ENCODE measurements at places on chromosomes 5 and 9.

DNA sequence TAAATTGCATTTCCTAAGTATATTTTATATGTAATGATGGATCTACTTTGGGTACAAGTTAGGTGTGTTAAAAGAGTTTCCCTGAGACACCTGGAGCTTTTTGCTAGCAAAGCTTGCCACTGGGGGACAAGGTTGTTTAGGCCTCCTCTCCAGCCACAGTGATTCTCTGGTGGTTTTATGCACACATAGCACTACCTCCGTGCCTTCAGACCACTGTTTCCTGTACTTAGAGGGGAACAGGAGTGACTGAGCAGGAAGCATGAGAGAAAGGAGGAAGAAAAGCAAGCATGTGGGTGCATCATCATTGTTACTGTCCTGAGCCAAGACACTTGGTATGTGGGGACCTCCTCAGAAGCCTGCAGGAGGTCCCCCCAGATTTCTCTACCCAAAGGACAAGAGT is 272.1 kb downstream of the RASEF start:
- DNase-seq, result no peak

DNA sequence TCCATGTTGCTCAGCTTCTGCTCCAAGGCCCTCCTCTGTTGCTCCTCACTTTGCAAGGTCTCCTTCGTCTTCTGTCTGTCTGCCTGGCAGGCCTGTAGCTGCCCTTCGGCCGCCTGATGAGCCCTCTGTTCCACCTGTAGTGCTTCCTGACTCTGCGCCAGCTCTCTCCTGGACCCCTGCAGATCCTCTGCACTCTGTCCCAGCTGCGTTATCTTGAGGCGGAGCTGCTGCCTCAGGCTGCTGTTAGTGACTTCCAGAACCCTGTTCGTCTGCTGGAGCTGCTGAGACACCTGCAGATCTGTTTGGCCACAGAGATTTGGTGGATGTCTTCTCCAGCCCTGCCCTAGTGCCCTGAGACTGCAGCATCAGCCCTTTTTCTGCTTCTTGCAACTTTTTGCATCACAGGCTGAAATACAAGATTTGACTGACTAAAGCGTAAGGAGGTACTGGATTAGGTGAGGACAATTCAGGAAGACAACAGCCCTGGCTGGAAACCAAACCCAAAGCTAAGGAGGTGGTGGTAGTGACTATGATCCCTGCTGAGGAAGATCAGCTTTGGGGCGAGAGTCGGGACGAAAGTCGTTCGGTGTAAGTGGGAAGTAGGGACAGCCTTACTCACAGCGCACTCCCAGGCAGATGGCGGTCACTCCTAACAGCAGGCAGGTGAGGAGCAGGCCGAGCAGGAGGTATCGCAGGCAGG is 2.1 kb downstream of the CD72 start:
- no peak for DNase-seq

DNA sequence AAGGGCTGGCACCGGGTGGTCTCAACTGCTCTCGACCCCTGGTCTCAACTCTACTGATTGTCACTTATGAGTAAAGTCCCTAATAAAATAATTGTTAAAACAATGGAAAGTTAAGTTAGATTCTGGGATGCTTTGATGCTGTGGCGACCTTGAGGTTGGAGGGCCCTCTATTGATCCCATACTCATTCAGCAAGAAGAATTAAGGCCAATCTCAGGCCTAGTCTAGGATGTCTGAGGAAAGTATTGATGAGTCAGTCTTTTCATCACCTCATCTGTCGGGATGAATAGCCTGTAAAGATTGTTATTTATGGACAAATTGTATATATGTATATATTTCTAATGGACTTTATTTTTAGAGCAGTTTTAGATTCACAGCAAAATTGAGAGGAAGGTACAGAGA is 50.8 kb downstream of the WDR36 start:
- no peak for DNase-seq

- no peak for DNase-seq
Measured at GRCh38 chr9:107738789-107739188, 249.2 kb upstream of the KLF4 start.

- DNase-seq, result no peak
Measured at GRCh38 chr5:134145041-134145757, 30.7 kb downstream of the TCF7 start.

DNA sequence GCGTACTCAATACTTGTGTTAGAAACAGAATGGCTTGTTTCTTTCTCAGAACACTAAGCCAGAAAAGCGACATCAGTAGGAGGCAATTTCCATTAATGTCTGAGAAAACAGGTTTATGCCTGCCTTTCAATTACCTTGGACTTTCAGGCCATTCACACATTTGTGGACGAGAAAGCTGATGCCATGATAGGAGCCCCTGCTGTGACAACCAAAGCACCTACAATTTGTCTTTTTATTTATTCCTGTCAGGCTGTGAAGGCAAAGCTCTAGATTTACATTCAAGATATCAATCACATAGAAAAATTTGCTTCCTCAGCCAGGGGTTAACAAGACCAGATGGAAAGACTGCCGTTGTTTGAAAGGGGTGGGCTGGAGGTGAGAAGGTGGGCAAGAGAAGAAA is 76.2 kb downstream of the C7 start:
- DNase-seq, result no peak

- no peak for DNase-seq
Measured at GRCh38 chr5:89954916-89955315, 454.6 kb downstream of the CETN3 start.

DNA sequence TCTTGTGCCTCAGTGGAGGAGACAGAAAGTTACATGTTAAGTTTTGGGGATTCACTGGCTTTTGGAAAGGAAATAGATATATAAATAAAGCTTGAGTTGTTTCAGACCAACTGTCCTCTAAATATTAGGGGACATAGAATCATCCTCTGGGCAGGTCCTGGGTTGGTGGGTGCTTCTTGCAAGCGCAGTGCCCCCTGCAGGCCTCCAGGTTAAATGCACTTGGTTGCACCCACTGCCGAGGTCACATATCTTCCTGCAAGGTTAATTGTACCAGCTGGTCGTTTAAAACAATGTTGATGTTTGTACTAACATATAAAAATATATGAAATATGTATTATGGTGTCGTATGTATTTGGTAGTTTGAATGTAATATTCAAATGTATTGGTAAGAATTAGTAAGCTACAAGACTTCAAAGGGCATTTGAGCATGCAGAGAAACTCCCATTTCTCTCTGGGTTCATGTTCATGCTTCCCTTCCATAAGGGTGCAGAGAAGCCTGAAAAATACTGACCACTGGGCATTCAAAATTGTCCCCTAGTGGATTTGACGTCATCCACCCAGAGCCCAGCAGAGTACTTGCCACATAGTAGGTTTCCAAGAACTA is 87.0 kb downstream of the ZNF618 start:
- DNase-seq, result no peak

DNA sequence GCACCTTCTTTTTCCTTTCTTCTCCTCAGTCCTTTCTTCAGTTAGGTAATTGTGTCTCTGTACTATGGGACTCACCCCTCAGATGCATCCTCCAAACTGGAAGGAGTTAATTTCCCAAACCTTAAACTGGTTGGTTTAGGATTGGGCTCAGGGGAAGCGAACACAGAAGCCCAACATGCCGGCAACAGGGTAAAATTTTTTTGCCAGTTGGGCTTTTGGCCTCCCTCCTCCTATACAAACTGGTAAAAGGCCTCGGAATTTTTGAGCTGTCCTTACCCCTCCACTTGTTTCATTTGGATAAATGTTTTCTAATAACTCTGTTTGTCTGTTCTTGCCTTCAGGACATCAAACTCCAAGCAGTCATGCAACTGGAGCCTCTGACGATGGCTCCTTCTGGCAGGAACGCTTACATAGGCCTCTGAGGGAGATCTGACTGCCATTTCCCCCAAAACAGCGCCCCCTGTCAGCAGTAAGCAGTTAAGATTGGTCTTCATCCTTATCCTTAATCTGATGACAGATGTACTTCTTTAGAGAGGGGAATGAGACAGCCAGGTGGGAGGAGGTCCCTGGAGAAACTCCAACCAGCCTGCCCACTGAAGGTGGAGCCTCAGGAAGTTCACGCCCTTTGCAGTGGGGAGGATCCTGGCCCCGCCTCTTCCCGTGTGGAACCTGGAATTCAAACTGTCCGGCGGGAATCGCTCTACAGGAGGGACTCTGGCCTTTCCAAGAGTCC is 57.8 kb upstream of the SPINK5 start:
- DNase-seq, result no peak

GRCh38 chr5:41334758-41335157 is 121.4 kb upstream of the C6 start:
- no peak for DNase-seq

GRCh38 chr5:179161901-179162300 is 101.7 kb downstream of the ZNF354C start:
- no peak for DNase-seq

- no peak for DNase-seq
Measured at GRCh38 chr5:140025736-140026135, 17.4 kb downstream of the NRG2 start.

DNA sequence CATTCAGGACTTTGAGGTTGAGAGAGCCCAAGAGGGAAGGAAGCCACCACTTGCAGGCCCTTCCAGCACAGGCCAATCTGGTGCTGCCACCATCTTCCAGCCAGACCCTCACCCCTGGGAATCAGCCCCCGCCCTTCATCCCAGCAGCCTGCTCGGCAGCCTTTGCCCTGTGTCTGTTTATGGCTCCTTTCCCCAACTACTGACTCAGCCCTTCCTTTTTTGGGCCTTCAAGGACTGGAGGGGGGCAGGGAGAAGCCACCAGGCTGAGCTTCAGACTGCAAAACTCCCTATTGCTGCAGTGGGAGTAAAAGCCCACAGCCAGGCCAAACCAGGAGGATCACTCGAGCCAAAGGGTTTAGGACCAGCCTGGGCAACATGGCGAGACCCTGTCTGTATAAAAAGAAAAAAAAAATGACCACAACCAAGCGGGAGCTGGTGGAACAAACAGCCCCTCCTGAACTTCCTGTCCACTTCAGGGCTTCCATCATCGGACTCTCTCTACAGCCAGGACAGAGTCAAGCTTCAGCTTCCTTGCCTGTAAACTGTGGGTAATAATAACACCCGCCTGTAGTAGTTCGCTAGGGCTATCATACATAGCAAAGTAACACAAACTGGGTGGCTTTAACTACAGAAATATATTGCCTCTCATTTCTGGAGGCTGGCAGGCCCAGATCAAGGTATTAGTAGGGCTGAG is 85.9 kb upstream of the IL17B start:
- DNase-seq, result no peak

DNA sequence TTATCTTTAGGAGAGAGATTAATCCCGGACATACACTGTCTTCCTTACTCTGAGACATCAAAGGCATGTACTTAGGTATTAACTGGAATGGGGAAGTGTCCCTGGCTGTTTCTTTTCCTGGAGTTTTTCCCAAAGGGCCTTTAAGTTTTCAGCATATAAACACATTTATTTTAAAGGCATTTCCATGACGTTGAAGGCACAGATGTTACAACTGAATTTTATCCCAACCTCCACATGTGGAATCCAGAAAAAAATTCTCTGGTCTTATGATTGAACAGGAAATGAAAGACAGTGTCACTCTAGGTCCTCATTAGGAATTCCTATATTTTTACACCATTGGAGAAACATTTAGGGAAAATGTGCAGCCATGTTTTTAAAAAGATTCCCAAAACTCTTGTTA is 41.6 kb upstream of the SHOC1 start:
- DNase-seq, result no peak

DNA sequence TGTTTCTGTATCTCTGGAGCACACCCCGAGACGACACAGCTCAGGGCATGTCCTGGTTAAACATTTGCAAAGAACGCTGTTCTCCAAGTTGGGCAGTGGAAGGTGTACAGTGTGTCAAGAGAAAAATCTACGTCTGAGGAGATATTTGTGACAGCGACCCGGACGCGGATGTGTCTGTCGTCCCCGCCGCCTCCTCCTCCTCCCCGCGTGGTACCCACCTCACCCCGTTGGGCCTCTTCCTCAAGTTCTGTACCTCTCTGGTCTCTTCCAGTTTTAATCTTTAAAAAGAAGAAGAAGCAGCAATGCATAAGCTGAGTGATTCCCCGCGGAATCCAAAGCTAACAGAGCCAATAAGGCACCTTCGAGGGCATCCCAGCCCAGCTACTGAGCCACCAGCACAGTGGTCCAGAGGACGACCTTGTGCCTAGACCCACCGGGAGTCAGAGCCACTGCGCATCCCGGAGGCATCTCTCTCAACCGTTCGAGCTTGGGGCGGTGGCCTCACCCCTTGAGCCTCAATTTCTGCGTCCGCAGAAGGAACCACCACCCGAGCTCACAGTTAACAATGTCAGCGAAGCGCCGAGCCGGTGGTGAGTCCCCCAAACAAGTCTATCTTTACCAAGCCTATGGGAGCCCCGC is 467 bp downstream of the C9orf78 start:
- peak; percentile 29 for DNase-seq

DNA sequence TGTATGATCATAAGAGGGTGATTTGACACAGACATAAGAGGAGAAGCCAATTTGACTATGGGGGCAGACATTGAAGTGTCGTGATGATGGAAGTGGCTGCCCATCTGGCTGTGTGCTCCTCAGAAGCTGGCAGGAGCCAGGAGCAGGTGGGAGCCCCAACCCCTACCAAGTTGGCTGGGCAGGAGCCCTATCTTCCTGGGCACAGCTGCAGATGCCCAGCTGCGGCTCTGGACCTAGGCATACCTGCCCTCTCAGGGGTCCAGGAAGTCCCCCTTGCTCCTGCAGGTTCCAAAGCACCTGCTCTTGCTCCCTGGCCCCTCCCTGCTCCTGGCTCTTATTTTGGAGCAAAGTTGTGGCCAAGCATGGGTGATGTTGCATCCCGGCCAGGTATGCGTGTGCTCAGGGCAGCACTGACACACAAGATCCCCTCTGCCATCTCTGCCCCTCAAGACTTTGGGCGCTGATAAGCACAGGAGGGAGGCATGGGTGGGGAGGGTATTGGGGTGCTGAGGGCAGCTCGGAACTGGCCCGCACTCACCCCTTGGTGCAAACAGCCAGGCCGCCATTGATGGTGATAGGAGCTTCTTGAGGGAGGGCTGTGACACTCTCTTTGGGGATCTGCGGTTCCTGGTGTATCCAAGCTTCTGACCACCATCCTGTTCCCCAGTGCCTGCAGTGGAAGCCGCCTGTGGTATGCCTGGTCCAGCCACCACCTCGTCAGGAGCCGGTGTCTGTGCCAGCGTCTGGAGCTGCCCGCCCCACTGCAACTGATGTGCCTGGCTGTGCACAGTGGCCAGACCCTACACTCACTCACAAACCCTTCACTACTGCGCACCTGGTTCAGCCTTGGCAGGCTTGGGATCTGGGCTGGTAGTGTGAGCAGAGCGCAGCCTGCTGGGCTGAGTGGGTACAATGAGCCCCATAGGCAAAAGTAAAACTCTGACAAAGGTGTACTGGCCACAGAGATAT is 230.9 kb downstream of the CDH9 start:
- no peak for DNase-seq

DNA sequence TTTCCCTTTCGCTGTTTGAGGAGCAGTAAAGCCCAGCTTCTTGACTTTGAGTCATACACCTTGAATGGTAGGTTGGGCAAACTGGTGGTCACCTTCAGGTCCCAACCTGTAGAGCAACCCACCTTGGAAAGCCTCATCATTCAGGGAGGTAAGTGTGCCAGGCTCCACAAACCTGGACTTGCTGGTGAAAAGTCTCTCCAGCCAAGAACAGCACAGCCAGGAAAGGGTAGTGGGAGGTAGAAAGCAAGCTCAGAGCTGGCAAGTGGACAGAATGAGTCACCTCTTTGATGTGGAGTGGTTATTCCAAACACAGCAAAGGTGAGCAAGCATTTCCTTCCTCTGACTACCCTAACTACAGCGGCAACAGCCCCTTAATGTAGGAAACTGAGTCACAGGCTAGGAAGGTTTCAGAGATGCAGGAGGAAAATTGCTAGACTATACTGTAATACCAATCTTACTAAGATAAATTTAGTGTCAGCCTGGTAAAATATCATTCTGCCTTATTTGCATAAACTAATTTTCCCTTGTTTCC is 117.5 kb upstream of the MTAP start:
- no peak for DNase-seq

All from effector memory CD8-positive, alpha-beta T cell (primary cell).